Panc1 (cell line): ENCODE measurements at places on chromosomes 7 and 10.

DNA sequence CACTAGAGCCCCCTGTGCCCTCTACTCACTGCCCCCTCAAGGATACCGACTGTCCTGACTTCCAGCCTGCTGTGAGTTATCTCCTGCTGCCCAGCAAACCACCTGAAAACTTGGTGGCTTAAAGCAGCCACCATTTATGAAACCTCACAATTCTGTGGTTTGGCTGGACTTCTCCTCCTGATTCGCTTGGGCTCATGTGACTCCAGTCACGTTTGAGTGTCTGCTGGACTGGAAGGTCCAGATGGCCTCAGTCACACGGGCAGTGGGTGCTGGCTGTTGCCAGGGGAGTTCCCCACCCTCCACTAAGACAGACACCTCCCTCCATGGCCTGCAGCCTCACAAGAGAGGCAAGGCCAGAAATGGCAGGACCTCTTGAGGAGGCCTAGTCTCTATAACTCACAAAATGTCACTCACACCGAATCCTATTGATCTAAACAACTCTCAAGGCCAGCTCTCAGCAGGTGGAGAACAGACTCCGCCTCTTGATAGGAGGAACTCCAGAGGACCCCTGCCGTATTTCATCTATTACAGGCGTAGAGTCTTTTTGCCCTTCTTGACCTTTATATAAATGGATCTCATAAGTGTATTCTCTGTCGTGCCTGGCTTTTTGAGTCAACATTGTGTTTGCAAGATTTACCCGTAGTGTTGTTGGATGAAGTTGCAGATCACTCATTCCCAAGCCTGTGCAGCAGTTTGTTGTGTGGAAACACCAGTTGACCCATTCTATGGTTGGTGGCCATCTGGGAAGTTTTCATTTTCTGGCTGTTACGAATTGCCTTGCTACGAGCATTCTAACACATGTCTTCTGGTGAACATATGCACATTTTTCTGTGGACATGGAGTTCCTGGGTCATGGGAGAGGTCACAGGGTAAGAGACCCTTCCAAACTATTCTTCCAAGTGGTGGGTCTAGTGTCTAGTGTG is 48.3 kb downstream of the ZMIZ1 start:
- no peak for DNase-seq

DNA sequence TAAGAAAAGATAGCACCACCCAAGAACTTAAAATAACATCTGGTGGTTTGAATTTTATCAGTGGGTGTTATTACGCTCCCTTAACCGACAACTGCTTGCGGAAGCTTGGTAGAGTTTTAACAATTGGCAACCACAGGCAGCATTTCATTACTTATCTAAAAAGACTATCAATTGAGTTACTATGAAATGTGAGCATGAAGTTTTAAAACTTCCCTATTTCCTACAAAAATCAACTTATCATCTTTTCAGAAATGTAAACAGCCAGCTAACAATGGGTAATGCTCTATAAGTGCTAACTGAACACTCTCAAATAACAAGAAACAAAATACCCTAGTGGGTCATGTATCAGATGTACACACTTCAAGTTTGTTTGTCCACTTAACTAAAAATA is 68.8 kb downstream of the OSBPL3 start:
- no peak for DNase-seq

DNA sequence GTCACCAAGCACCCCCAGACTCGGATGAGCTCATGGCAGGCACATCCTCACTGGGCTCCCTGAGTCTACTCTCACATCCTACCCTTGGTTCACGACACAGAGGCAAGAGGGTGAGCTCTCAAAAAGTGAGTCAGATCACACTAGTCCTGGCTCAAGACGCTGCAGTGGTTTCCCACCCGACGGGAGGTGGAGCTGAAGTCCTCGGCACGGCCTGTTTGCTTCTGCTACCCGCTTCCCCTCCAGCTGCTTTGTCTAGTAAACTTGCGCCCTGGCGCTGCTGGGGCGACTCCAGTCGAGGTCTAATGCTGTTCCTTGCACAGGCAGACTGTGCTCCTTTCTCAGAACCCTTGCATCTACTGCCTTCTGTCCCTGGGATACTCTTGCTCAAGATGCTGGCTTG is 13.5 kb upstream of the SFMBT2 start:
- no peak for DNase-seq

DNA sequence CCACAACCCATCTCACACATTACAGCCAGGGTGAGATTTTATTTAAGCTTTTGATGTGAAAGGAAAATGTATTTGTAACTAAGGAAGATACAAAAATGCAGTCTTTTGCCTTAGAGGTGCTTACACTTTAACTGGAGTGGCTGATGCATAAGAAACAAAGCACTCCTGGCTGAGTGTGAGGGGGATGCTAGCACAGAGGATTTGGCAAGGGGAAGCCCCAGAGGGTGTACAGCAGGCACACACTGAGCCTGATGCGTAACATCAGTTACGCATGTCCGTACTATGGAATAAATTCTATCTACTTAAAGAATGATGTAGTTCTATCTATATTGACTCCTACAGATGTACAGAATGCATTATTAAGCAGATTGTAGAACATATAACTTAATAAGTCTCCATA is 17.8 kb downstream of the GIMAP8 start:
- no peak for DNase-seq

- no peak for DNase-seq
Measured at GRCh38 chr10:104259456-104259855, 4.8 kb downstream of the GSTO1 start.

DNA sequence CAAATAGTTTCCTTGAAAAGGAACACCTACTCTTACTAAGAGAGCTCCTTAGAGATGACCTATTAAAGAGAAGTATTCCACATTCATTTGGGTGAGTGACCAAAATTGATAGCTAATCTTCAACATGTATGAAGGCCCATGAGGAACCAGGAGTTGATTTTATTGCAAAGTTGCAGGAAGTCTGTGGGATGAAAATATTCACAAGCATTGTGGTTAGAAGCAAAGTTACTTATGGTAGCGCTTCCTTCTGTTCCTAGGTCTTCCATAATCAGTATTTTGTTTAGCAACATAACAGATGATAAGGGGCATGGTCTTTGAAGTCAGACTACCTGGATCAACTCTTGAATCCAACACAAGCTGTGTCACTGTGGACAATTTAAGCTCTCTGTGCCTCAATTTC is 164.5 kb downstream of the DGKB start:
- DNase-seq: no peak

- no peak for DNase-seq
Measured at GRCh38 chr10:7794251-7795026, 6.5 kb downstream of the ATP5F1C start.

- DNase-seq: no peak
Measured at GRCh38 chr10:119919271-119919670, 26.7 kb downstream of the SEC23IP start.

DNA sequence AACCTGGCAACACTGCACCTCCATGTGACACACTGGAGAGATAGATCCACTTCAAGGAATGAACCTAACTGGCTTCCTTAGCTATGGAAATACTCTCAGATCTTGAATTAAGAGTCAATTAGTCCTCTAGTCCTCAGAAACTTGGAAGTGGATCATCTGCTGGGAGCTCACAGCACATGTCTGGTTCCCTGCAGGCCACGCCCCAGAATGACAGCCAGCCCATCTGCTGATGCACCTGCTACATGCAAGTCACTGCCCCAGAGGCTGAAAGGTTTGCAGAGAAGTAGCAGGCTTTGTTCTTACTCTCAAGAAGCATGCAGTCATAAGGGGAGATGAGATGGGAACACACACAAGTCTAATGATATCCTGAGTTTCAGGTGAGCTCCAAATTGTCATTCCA is 275.9 kb downstream of the SKAP2 start:
- DNase-seq: no peak

GRCh38 chr7:69282946-69283345 is 315.3 kb upstream of the AUTS2 start:
- no peak for DNase-seq

DNA sequence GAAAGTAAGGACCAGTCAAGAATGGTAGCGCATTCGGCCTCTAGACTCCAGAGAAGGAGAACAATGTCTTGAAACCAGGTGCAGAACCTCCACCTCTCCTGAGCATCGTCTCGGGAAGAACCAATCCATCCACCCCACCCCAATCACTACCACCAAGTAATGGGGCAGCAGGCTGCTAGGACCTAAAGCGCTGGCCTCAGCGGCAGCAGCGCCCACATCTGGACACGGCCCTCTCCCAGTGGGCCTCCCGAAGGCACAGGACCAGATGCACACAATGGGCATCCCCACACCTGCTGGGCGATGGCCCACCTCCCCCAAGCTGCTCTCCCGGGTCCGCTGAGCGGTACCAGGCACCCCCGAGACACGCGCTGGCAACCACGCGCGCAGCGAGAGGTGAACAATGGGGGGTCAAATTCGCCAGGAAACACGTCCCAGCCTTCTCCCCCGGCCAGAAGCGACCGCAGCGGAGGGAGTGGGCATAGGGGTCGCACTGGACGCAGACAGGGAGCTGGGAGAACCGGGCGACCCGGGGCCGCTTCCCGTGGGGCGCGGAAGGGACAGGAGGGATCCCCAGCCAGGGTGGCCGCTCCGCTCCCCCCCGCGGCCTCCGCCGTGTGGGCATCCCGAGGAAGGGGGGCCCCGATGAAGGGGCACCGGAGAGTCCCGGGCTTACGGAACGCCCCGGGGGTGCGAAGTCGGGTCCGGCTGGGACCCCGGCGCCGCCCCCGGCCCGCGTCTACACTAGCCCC is 506 bp downstream of the CTTNBP2 start:
- no peak for DNase-seq

DNA sequence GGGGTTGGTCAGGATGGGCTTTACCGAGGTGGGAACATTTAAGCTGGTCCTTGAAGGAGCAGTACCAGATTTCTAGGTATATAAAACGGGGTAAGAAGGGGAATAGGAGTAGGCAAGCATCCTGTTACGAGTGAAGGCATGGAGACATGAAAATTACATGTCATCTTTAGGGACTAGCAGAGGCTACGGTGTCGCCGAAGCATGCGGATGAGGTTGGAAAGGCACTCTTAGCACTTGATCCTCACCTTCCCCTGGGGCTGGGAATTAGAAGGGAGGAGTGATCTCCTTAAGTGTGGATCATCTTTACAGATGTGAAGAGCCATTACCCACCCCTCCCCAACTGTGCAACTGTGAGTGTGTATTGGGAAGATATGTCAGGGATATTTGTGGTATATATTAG is 13.8 kb upstream of the ZRANB1 start:
- DNase-seq: no peak

DNA sequence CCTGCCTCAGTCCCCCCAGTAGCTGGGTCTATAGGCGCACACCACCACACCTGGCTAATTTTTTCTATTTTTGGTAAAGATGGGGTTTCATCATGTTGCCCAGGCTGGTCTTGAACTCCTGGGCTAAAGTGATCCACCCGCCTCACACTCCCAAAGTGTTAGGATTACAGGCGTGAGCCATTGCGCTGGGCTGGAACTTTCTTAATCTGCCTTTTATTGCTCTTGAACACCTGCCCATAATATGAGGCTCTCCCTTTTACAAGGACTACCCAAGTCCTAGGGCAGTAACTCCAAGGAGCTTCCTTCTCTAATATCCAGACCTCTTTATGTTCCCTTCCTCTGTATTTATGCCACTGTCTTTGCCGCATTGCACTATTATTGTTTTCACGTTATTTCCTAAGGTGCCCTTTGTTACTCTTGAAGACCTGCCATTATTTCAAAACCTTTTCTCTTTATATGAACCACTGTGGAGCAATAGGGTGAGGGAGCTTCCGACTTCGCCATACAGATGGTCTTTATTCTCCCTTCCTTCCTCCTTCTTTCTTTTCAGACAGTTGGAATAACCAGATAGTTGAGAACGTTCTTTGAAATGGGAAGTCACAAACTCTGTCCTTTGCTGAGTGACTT is 36.3 kb upstream of the TCF7L2 start:
- no peak for DNase-seq

DNA sequence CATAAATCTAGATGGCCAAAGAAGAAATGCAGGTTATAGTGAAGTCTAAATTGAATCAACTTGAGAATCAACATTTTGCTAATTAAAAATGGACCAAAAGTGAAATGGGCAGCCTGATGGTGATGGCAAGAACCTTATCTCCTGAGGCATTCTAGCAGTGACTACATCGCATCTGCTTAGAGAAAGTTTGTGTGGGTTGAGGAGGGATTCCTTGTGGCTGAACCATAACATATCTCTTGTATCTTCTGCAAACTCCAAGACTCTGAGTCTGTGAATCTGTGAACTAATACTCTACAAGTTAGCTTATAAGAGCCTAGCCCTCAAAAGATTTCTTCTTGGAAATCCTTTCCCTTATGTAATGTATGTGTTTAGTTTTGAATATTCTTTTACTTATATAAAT is 85.6 kb downstream of the PRKG1 start:
- DNase-seq: no peak

DNA sequence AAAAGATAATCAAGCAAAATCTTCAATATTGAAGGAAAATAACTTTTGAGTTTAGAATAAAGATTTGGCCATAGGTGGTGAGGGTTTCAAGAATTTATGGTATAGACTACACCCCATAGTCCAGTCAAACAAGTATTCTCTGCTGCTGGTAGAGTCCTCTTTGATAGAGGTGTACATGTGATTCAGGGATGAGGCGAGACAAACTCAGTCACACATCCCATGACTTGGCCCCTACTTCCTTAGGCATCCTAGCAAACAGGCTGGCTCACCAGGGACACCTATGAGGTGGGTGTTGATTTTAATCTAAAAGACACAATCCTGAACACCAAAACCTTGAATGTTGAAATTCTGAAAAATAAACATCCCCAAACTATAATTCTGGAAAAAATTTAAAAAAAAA is 78.1 kb upstream of the SLC25A13 start:
- DNase-seq: no peak

- no peak for DNase-seq
Measured at GRCh38 chr10:99341248-99341647, 12.1 kb downstream of the CNNM1 start.

DNA sequence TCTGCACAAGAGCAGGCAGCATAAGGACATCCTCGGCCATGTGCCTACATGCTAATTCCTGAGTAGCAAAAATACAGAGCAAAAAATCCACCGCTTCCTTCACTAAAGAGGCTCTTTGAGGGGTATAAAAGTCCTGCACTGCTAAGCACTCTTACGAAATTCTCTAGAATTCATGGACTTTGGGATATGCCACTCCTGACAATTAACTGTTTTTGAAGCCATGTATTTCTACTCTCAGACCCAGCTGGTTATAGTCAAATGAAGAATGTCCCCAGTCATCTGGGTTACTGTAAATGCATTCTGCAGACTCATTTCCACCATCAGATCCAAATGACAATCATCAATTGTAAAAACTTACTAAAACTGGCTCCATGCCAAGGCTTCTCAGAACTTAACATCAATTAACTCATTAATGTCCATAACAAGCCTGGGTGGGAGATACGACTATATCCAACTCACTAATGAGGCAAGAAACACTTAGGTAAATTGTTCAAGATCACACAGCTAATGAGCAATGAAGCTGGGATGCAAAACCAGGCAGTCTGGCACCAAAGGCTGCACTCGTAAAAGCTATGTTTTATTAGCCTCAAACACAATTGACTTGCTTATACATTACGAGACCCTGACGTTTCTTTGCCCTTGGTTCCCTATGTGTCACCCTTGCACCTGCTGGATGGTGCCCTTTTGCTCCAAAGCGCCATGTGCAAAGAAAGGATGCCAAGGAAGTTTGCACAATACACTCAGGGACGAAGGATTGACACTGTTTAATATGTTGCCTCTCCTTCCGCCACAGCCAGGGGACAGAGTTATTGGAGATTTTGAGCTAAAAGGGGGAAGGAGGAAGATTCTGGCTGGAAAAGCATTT is 250.4 kb downstream of the ELMO1 start:
- no peak for DNase-seq

GRCh38 chr10:117373823-117374505 is 1.3 kb downstream of the PDZD8 start:
- DNase-seq: no peak

GRCh38 chr7:27200761-27201579 is 1.1 kb upstream of the HOXA13 start:
- DNase-seq: no peak

- no peak for DNase-seq
Measured at GRCh38 chr10:16746856-16747255, 70.4 kb downstream of the RSU1 start.
